ENCODE measurements at places on chromosomes 4 and X. TPM values are rescaled to one million over a fixed set of nuclear protein-coding genes. Genes with fewer than 3 reads are reported as not detected.
A peak's percentile ranks its signal among the peaks of the same experiment; 100 is the strongest.

The MFAP3L gene
- total RNA-seq = 58.3 TPM

The MTMR8 gene
- total RNA-seq = 0.25 TPM

DNA sequence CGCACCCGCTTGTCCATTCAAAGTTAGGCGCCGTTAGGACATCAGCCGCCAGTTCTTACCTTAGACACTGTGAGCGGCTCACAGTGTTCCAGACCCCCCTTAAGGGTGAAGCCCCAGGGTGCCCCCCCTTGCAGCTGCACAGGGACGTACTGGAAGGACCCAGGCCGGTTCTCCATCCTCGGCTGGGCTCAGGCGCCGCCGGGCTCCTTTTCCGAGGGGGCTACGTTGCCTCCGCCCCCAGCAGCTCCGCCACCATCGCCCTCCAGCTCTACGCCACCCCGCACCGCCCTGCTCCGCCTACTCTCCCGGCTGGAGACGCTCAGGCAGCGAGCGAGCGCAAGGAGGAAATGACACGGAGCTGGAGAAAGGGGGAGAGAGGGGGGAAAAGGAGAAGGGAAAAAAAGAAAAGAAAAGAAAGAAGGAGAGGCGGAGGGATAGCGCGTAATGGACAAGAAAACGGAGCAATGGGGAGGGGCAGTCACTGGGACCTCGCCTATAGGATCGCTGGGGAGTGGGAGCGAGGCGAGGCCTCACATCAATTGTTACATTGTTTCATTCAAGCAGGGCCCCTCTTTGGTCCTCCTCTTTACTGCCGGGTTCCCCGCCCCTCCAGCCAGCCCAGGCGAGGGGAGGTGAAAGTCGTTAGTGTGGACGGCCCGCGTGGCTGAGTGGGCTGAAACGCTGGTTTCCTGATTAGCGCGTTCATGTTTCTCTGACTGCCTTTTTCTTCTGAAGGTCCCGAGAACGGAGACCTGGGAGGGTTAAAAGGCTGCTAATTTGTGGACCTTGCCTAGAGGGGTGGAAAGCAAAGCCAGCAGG is at the start of gene SHROOM4:
TSS of gene SHROOM4 (minus strand) at position 352 of the 819 bp plus-strand sequence. CDS start at position 176, 176 bp downstream.
- DNase-seq = peak; percentile 45

The SCML1 gene
- total RNA-seq = 8.6 TPM

- DNase-seq = no peak
Observed at GRCh38 chrX:68183612-68184214, 249.6 kb downstream of the OPHN1 start.

- DNase-seq = no peak
Observed at GRCh38 chr4:2272026-2272827, 10.3 kb upstream of the MXD4 start.

The ARHGAP4 gene
- total RNA-seq = 8.1 TPM

DNA sequence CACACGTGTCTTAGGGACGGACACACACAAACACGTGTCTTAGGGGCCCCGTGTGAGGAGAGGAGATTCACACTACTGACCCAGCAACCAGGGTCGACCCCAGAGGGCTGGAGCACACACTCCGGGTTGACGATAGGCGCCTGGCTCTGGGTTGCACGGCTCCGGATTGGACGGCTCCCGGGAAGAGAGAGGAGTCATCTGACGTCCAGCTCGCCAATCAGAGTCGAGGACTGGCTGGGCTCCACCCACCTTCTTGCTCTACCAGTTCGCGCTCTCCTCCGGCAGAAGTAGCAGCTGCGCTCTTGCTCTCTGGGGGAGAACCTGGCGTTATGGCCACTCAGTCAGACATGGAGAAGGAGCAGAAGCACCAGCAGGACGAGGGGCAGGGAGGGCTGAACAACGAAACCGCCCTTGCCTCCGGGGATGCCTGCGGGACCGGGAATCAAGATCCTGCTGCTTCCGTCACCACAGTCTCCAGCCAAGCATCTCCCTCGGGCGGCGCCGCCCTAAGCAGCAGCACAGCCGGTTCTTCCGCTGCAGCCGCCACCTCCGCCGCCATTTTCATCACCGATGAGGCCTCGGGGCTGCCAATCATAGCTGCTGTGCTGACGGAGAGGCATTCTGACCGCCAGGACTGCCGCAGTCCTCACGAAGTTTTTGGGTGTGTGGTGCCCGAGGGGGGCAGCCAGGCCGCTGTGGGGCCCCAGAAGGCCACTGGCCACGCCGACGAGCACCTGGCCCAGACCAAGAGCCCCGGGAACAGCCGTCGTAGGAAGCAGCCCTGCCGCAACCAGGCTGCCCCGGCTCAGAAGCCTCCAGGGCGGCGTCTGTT is 74.3 kb downstream of the NUDT10 start:
- DNase-seq = no peak

DNA sequence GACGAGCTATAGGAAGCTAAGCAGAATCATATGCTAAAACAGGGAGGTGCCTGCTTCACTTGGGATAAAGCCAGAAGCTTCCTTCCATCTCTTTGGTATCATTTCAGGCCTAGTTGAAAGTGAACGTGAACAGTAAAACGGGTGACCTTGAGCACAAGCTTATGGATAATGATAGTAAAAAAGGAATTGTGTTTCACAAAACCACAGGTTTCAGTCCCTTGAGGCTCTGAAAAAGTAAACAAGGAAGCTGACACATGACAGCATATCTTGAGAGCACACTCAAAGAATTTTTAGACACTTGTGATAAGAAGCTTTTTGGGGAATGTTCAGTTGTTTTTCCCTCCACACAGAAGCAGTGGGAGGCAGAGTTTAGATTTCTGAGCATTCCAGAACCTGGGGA is 286.1 kb downstream of the DCHS2 start:
- no peak for DNase-seq

DNA sequence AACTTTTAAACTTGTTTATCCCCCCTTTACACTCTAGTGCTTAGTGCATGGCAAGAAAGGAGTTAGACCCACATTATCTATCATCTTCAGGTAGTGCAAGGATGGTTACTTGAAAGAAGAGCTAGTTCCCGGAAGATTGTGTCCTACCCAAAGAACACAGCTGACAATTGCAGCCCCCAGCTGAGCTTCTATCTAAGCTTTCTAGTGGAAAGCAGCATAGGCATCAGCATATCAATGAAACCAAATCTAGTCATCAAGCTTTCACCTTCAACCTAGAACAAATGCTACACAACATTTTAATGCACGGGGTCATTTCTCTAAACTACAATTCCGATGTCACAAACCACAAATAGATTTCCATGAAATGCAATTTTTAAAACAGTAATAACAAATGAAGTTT is 88.9 kb upstream of the TFDP3 start:
- DNase-seq = no peak

The F11 gene
- 171 TPM for total RNA-seq

The NR0B1 gene
- total RNA-seq = not detected

GRCh38 chr4:67770422-67770821 is 16.2 kb upstream of the GNRHR start:
- no peak for DNase-seq
